ENCODE measurements at places on chromosomes 16 and 17.
A peak's percentile ranks its signal among the peaks of the same experiment; 100 is the strongest.

GRCh38 chr16:84853534-84853933 is 33.7 kb downstream of the CRISPLD2 start:
- DNase-seq, result no peak

- no peak for DNase-seq
Observed at GRCh38 chr16:84660973-84661372, 12.7 kb downstream of the KLHL36 start.

DNA sequence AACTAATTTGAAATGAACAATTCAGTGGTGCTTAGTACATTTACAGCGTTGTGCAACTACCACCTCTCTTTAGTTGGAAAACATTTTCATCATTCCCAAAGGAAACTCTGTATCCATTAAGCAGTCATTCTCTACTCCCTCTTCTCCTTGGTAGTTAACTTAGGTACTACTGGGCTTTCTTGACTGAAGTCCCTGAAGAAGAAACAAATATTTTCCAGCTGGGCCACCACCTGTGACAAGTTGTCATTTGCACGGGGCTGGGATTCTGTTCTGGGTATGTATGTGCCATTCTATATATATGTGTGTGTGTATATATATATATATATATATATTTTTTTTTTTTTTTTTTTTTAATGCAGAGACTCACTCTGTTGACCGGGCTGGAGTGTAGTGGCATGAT is 15.4 kb upstream of the RMI2 start:
- DNase-seq, result no peak

- no peak for DNase-seq
Observed at GRCh38 chr17:9098242-9098825, 77.0 kb downstream of the NTN1 start.

DNA sequence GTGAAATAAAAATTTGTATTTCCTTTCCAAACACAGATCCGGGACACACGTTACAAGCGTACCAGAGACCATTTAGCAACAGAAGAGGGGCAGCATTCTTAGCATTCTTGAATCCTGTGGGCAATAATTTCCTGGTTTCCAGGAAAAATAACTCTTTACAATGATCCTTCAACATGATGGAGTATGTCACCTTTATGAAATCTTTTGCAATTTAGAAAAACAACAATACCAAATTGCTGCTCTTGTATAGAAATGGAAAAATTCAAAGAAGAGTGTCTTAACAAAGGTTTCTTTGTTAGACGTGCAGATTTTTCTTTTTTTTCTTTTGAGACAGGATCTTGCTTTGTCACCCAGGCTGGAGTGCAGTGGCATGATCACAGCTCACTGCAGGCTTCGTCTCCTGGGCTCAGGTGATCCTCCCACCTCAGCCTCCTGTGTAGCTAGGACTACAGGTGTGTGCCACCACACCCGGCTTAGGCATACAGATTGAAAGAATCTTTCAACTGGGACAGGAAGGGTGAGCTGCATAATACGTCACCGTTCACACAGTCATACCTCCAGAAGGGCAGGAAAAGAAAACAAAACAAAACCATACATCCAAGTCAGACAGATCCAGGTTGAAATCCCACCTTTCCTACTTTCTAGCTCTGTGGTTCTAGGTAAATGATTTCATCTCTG is 10.8 kb upstream of the GCSH start:
- peak; percentile 11 for DNase-seq

DNA sequence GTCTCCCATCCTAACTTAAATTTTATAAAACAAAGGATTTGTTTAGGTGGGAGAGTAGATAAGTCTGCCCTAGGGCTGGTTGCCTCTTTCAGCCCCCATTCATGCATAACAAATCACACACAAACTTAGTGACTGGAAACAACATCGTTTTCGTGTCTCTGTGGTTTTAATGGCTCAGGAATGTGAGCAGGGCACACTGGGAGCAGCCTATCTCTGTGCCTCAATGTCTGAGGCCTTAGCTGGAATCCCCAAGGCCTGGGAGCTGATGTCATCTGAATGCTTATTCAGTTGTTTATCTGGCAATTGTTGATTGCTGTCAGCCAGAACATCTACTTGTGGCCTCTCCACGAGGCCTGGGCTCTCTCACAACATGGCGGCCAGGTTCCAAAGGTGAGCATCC is 101.9 kb upstream of the HSBP1 start:
- peak; percentile 87 for DNase-seq

GRCh38 chr17:45320931-45321461 is 4.2 kb upstream of the MAP3K14 start:
- peak; percentile 94 for DNase-seq

DNA sequence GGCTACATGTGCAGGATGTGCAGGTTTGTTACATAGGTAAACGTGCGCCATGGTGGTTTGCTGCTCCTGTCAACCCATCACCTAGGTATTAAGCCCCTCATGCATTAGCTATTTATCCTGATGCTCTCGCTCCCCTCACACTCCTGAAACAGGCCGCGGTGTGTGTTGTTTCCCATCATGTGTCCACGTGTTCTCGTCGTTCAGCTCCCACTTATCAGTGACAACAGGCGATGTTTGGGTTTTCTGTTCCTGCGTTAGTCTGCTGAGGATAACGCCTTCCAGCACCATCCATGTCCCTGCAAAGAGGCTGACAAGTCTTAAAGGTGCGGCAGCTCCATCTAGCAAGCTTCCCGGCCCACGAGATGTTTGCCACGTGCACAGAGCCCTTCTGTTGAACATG is 175.1 kb downstream of the FOXL1 start:
- no peak for DNase-seq

DNA sequence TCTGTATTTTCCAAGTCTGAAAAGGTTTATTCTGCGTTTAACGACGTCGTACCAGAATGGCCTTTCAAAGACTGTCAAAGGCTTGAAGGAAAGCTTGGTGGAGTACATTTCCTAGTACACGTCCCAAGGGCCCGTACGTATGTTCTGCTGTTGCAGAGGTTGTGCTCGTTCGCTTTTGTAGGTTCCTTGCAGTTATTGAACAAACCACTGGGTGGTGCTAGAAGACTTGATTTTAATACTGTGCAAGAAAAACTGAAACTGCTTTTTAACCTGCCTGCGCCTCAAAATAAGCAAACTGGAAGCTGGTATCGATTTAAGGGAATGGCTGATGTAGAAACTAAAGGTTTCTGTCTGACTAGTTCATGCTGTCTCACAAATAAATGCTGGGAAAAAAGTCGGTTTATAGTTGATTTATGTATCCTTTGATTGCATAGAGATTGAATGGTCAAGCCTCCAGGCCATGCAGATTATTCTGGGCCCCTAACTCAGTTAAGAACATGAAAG is 54.6 kb downstream of the USP10 start:
- peak; percentile 91 for DNase-seq

DNA sequence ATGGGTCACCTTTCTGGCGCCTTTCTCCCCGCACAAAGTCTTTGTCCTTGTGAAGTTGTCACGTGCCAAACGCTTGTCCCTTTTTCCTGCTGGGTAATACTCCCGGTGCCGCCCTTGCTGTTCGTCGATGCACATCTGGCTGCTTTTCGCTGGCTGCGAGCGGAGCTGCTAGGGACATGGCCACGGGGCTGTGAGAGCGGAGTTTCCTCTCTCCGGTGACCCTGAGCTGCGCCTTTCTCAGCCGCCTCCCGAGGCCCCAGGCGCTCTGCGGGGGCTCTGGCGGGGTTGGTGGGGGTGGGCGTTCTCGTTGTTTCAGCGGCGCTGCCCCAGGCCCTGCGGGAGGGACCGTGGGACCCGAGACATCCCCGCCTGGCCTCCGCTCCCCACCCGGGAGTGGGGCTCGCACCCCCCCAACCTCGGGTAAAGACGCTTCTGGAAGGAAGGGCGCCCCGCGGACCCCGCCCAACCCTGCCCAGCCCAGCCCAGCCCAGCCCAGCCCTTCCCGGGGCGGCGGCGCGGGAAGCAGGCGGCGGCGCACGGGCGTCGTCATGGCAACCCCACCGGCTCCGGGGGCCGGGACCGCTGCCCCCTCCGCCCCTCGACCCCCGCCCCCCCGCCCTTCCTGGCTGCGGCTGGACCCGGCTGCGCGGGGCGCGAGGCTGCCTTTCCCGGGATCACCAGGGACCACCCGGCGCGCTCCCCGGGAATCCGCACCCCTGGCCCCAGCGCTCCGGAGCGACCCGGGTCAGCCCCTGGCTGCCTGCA is 12.3 kb downstream of the CHMP6 start:
- no peak for DNase-seq

GRCh38 chr16:26651464-26651863 is 415.3 kb upstream of the C16orf82 start:
- no peak for DNase-seq

DNA sequence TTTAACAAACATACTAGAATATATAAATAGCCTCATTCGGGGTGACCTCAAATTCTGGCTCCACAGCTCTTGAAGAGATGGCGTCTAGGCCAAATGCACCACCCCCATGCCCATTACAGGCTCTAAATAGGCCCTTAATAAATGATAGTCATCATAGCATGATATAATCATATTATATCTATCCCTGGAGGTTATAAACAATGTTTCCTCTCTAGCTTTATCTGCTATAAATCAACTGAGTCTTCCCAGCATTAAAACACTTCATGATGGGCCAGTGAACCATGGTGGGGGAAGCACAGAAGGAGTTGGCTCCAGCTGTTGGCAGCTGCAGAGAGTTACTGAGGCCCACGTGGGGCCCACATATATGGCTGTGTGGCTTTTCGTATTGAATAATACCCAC is 214.9 kb upstream of the MPHOSPH6 start:
- no peak for DNase-seq

- peak; percentile 42 for DNase-seq
Observed at GRCh38 chr17:82497483-82498405, 21.8 kb upstream of the FOXK2 start.

DNA sequence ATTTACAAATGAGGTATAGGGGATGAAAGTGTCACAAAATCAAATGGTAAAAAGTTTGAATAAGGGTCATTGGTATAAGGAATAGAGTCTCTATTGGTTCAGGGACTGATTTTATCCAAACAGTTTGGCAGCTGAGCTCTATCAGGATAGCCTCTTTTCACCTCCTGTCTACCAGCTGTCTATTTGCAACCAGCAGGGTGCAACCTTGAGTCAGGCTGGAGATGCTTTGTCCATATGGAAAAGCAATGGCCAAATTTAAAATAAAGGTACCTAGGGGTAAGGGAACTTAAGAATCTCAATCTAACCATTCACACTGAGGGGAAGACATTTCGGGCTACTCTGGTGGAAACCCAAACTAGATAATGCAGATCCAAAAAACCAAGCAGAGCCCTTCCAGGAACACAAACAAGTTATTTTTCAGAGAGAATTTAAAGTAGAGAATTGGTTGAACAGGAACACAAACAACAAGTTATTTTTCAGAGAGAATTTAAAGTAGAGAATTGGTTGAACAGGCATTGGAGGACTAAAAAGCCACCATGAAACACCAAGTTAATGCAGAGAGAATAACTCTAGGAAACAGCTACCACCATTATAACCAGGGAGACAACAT is 12.6 kb upstream of the CA10 start:
- peak; percentile 52 for DNase-seq

DNA sequence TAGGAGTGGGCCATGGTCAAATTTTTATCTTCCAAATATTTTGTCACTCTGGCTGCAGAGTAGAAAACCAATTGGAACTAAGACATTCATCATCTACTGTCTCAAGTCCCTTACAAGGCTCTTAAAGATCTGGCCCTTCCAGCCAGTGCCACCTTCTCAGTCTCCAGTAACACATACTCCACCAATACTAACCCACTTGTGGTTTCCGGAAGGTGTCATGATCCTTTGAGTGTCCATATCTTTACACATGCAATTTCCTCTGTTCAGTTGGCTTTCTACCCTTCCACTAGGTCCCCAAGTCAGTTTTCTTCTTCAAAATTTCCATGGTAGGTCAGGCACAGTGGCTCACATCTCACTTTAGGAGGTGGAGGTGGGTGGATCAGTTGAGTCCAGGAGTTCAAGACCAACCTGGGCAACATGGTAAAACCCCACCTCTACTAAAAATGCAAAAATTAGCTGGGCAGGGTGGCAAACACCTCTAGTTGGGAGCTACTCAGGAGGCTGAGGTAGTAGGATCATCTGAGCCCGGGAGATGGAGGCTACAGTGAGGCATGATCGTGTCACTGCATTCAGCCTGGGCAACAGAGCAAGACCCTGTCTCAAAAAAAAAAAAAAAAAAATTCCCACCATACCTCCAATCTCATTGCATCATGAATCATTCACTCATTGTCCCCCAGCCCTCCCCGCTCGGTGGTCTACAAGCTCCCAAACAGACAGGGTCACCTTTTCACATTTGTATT is 6.0 kb upstream of the GRB2 start:
- DNase-seq, result no peak

DNA sequence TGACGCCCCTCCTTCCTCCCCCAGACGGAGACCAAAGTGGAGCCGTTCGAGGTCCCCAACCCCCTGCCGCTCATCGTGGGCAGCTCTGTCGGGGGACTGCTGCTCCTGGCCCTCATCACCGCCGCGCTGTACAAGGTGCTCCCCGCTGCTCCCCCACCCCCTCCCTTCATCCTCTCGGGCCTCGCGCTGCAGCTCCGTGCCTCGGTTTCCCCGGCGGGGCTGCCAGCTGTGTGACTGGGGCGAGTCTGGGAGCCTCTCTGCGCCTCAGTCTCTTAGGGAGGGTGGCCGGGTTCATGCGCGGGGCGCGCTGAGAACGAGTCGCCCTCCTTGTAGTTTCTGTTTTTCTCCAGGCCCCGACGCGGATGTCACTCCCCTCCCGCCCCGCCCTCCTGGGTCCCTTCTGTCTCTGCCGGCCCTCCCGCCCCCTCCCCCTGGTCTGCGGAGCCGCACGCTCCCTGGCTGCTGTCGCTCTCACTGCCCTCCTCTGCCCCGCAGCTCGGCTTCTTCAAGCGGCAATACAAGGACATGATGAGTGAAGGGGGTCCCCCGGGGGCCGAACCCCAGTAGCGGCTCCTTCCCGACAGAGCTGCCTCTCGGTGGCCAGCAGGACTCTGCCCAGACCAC is 23.7 kb upstream of the ITGAX start:
- no peak for DNase-seq

DNA sequence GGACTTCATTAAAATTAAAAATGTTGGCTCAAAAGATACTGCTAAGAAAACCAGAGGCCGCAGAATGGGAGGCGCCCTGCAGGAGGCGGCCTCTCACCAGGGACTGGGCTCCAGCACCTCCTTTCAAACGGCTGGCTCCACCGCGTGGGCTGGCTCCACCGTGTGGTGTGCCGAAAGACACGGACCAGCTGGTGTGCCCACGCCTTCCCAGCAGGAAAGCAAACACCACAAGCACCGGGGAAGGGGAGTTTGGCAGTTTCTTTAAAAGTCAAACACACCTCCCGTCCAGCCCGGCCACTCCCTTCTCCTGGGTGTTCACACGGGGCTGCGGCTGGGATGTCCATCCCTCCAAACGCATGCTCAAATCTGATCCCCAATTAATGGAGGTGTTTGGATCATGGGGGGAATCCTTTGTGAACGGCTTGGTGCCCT is 13.9 kb downstream of the HAGH start:
- DNase-seq, result peak; percentile 19

DNA sequence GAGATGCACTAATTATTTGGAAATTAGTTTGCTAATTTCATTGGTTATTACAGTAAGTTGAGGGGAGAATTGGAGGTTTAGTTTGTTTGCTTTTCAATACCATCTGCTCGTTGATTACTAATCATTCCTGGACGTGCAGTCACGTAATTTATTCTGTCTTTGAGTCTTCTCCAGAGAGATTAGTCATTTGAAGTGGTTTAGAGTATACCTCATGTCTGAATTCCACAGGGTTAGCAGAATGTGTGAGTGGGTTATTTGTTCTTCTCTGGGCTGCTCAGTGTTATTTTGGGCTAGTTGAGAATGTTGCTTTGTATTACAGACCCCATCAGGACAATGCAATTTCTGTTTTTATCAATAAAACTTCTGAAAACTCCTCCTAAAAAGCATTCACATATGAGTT is 265.0 kb downstream of the RBFOX1 start:
- peak; percentile 4 for DNase-seq

- peak; percentile 94 for DNase-seq
Observed at GRCh38 chr17:8226536-8227237, 16.3 kb upstream of the AURKB start.

- no peak for DNase-seq
Observed at GRCh38 chr16:10003486-10003885, 178.7 kb downstream of the GRIN2A start.
